GM23248 (cell line): ENCODE measurements at places on chromosomes 3 and 15.

DNA sequence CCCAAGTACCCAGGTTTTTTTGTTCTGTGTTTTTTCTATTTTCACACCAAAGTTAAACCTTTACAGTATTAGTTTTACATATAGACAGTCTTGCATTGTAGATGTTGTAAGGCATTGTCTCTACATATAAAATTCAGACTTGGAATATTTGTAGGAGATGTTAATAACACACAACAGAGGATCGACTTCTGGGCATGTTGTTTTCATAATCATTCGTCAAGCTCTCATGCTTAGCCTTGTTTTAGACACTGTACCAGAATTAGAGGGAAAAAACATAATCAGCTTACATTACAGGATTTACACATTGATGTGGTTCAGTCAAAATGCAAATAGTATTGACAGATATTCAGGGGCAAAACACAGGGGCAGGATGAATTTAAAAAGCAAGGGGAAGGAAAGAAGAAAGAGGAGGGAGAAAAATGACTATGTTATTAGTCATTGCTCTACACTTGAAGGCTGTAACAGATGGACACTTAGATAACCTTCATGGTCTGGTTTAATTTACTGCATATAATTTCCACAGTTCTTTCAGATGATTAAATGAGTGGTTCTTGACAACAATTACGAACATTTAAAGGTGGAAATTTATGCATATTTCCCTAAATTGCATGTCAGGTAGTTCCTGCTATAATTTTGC lies 7.5 kb downstream of the CMSS1 start:
- peak; percentile 44 for DNase-seq

GRCh38 chr15:29676961-29677402 lies 145.3 kb downstream of the TJP1 start:
- DNase-seq = peak; percentile 49

GRCh38 chr3:17678116-17678741 lies 64.2 kb downstream of the TBC1D5 start:
- peak; percentile 65 for DNase-seq

GRCh38 chr3:31294430-31295149 lies 238.1 kb upstream of the STT3B start:
- no peak for DNase-seq
